ENCODE measurements at places on chromosomes 6 and 20.
A peak's percentile ranks its signal among the peaks of the same experiment; 100 is the strongest.

GRCh38 chr6:144898052-144898689 is 613.0 kb downstream of the UTRN start:
- no peak for DNase-seq

DNA sequence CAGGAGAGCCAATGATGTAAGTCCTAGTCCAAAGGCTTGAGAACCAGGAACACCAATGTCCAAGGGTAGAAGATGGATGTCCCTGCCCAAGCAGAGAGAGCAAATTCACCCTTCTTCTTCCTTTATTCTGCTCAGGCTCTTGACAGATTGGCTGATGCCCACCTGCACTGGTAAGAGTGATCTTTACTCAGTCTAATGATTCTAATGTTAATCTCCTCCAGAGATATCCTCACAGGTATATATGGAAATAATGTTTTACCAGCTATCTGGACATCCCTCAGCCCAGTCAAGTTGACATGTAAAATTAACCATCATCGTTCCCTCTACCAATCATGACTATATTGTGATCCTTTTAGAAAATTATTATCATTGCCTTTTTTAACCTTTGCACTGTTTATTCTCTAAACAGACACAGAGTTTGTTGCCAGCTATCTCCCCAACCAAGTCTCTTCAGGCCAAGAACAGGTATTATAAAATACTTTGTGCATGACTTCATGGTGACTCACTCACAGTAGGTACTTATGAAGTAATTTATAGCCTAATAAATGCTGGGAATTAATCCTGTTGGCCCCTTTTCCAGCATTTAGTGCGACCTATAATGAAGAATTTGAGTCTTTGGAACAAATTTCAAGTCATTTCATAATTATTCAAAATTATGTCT is 26.2 kb upstream of the TSHZ2 start:
- no peak for DNase-seq

DNA sequence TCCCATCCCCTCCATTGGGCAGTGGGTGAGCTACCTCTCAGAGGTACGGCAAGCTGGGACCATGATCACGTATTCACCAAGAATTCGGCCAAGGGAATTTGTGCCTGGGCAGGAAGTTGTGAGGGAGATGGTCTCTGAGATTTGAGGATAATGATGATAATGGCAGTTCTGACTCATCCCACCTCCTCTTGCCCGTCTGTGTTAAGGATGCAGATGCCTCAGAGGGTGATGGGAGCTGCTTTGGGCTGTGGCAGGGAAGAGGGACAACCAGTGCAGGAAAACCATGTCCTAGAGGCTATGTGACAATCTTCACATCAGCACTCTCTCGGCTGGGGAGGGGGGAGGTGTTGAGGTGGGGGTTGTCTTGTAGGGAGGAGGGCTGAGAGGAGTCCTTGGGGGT is 4.3 kb downstream of the TGM6 start:
- no peak for DNase-seq

- no peak for DNase-seq
Observed at GRCh38 chr6:129350278-129350677, 359.7 kb downstream of the ARHGAP18 start.

GRCh38 chr6:39301606-39302005 is 12.6 kb downstream of the KCNK17 start:
- no peak for DNase-seq

- no peak for DNase-seq
Observed at GRCh38 chr6:51398064-51398705, 579.5 kb downstream of the TFAP2B start.

DNA sequence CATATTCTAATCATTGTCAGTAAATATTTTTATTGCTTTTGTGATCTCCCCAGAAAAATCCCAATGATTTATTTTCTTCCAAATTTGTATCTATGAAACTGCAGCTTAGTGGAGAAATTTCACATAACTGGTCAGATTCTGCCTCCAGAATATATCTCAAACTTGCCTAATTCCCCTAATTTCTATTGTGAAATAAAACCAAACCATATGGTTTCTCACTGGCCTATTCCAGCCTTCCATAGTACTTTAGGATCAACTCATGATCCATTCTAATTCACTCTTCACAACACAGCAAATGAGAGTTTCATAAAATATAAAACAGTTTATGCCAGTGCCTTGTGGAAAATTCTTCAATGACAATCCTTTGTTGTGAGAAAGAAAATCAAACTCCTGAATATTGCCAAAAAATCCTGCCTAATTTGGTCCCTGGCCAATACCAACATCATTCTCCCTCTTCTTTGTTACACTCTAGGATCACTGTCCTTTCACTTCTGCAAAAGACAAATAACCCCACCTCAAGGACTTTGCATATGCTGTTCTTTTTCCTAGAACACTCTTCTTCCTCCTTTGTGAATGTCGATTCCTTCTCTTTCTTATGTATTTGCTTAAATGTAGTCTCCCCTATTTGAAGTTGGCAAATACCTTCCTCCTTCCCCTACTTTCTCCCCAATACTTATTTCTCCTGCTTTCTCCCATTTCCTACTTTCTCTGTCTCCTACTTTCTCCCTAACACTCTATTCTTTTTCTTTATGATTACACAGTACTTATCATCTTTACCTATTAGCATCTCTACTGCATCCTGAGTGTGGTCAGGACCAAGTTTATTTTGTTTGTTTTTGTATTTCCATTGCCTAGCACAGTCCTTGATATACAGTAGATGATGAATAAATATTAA is 587.5 kb downstream of the RFPL4B start:
- no peak for DNase-seq

DNA sequence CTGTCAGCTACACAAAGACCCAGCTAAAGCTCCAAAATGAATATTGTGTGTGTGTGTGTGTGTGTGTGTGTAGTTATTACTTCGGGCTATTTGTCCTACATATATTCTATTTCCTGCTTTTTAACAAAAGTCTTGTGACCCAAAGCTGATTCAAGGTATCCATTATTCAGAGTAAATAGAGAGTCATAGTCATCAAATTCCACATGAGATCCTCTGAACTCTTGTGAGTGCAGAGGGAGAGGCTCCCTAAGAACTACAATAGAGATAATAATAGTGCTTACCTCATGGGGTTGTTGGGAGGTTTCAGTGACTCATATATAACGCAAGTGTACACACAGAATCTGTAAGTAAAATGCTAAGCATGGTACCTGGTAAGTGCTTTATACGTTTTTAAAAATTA is 95.6 kb upstream of the SHLD1 start:
- no peak for DNase-seq

GRCh38 chr6:87164004-87164403 is 8.6 kb downstream of the ZNF292 start:
- DNase-seq = no peak

DNA sequence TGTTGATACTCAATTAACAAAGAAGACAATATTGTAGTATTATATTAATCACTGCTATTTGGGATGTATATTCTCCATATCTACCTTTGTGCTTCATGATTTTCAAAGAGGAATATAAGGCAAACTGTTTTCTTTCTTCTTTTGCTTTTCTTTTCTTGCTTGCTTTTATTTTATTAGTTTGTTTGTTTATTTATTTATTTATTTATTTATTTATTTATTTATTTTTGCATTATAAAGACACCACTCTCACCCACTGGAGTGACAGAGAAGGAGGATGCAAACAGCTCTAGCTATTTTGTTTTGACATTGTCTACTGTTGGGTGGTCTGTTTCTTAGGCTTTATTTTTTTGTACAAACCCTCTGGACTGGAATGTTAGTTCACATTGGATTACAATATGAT is 1352.7 kb downstream of the HACE1 start:
- no peak for DNase-seq

DNA sequence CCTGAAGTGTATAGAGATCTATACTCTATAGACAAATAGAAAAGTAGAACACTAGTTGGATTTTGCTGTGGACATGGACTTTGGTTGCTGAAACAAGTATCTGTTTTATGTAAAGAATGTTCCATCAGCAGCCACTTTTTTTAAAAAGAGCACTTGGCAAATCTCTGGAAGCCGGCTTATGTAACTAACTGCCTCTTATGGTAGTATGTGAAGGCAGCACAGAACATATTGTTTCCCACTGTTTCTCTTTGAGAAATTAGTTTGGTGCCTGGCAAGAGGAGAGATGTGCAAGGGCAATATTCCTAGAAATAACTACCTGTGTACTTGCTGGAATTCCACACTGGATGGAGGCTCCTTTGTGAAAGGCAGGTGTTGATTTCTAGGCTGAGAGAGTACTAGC is 242.3 kb upstream of the PREP start:
- DNase-seq = no peak

DNA sequence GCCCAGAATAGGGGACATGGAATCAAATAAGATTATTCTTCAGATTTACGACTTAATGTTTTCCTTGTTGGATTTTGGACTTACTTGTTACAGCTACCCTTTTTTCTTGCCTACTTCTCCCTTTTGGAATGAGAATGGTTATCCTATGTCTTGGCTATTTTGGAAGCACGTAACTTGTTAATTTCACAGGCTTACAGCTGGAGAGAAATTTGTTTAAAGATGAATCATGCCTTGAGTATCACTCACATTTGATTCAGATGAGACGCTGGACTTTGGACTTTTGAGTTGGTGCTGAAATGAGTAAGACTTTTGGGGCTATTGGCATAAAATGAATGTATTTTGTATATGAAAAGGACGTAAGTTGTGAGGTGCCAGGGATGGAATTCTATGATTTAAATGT is 83.3 kb downstream of the SMPDL3A start:
- DNase-seq = no peak

GRCh38 chr20:5189917-5190316 is 63.1 kb downstream of the CDS2 start:
- no peak for DNase-seq

GRCh38 chr20:11542645-11543044 is 375.0 kb upstream of the BTBD3 start:
- DNase-seq = no peak

DNA sequence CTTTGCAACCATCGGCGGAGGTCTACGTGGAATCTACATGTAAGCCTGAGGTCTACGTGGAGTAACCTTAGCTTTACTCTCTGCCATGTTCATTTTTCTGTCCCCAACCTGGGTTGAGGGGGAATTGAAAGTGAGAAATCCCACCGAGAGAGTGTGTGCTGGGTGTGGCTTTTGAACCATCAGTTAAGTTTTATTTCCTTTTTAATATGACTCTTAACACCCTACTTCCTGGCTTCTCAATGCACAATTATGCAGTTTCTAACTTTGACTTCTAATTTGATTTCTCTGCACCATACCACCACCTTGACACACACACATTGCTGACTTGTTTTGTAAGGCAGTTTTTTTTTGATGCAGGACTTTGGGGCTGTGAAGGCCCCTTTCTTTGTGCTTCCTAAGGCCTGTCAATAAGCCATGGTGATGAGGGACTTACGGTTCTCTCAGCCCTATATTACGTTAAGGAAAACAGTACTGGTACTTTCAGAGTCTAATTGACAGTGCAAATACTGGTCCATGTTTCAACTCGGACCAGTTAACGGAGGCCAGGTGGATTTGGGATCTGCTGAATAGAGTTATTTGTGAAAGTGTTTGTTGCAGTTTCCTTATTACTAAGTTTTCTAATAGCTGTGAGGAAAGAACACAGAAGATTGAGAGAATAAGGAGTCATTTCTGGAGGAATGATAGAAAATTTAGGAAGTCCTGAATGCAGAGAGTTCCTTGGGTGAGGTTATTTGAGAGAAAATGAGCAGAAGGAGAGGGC is 206.5 kb downstream of the JARID2 start:
- no peak for DNase-seq

- no peak for DNase-seq
Observed at GRCh38 chr6:21961226-21961625, 335.6 kb downstream of the PRL start.

GRCh38 chr20:59007665-59008511 is 834 bp upstream of the CTSZ start:
- no peak for DNase-seq

- peak; percentile 51 for DNase-seq
Observed at GRCh38 chr20:34069341-34070078, 42.5 kb downstream of the EIF2S2 start.

DNA sequence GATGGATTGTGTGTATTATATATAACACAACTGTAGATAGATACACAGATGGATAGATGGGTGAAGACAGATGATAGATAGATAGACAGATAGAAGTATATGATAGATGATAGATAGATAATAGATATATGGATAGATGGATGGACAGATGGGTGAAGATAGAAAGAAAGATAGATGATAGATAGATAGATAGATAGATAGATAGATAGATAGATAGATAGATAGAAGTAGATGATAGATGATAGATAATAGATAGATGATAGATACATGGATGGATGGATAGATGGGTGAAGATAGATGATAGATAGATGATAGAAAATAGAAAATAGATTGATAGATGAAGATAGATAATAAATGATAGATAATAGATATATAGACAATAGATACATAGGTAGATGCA is 83.3 kb downstream of the FOXF2 start:
- no peak for DNase-seq

DNA sequence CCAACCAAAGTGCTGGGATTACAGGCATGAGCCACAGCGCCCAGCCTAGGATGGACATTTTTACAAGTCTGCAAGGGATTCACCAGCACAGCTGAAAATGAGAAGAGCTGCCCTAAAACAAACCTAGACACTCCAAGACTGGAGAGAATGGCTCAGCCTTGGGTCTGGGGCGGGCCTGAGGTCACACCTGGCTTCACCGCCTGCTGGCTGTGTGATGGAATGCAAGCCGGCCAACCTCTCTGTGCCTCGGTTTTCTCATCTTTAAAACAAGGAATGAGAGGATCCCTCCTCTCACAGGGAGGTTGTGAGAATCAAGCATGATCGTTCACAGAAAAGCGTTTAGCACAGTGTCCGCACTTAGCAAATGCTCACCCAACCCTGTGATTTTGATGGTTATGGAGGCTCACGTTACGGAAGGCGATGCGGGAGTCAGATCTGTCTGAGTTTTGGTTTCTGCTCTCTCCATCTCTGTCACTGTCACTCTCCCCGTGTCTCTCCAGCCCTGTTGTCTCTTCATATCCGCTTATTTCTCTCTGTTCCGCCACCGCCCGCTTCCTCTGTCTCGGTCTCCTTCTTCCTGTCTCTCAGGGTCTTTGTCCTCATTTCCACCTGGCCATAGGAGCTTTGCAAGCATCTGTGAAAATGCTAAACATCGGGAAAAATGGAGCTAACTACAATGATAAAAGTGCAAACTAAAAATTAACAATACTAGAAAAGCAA is 47.6 kb downstream of the CEBPB start:
- DNase-seq = no peak

DNA sequence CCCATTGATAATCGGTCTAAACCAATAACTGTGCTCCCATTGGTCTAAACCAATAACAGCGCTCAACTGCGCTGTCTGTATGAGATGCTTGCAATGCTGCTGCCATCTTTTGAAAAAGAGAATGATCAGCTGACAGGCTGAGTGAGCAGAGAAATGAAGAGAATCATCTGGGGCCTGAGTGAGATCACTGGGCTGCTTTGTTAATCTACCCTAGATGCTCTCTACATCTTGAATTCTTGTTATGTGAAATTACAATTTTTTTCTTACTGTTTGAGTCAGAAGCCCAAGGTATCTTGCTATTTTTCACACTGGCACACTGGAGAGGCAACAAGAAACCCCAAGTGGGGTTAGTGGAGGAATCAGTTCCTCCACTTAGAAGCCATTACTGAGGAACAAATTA is 91.5 kb upstream of the GCM1 start:
- no peak for DNase-seq

All from activated gamma-delta T cell treated with Interleukin-2 at 50 U/mL for 16 hours (primary cell).